Activated T-helper 2 cell treated with anti-CD3 and anti-CD28 coated beads, Interferon-gamma antibody, Interleukin-2, Interleukin-4, amounts not matched to agents 10 μg/mL and 5 μg/mL and 100 μg/mL, durations not matched to agents 14 hours and 24 hours and 36 hours (primary cell): ENCODE measurements at places on chromosomes 4 and X. TPM values are rescaled to one million over a fixed set of nuclear protein-coding genes. Genes with fewer than 3 reads are reported as not detected.

- no peak for DNase-seq
- no peak overlapping the region for H3K4me3 ChIP-seq
- H3K36me3 ChIP-seq: no peaks in the 10 kb centered on the region
- no peak overlapping the region for H3K27ac ChIP-seq
- no peaks in the 10 kb centered on the region for H3K27me3 ChIP-seq
Observed at GRCh38 chrX:15906041-15906943, 51.7 kb upstream of the AP1S2 start.

GRCh38 chr4:56874923-56875322, 32.8 kb upstream of the REST start:
- H3K36me3 ChIP-seq: no peaks in the 10 kb centered on the region
- DNase-seq: no peak
- H3K4me3 ChIP-seq: no peak overlapping the region

The SPP1 gene
- total RNA-seq: 0.43 and 0.67 TPM in 2 replicates

GRCh38 chrX:148572337-148572736, 71.9 kb downstream of the AFF2 start:
- H3K27ac ChIP-seq: no peak overlapping the region
- DNase-seq: no peak
- H3K36me3 ChIP-seq: no peaks in the 10 kb centered on the region
- H3K4me3 ChIP-seq: no peak overlapping the region
- no peaks in the 10 kb centered on the region for H3K27me3 ChIP-seq

DNA sequence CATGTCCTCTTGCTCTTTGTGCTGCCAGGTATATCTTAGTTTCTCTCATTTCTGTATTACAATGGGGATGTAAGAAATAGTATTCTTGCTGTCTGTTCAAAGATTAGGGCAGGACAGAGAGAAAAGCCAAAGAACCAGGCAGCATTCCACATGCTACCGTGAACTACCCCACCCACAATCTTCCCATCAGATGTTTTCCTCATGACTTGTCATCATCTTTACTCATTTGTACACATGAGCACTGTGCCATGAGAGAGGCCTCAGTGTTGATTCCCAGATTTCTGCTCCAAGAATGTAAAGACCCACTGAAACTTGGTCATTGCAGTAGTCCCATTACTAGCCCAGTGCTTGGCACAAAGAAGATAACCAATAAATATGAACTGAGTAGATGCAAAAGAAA, 354.6 kb upstream of the RASGEF1B start:
- no peak overlapping the region for H3K27ac ChIP-seq
- peaks cover 9% of the 10 kb centered on the region for H3K4me1 ChIP-seq
- no peaks in the 10 kb centered on the region for H3K36me3 ChIP-seq
- DNase-seq: no peak

DNA sequence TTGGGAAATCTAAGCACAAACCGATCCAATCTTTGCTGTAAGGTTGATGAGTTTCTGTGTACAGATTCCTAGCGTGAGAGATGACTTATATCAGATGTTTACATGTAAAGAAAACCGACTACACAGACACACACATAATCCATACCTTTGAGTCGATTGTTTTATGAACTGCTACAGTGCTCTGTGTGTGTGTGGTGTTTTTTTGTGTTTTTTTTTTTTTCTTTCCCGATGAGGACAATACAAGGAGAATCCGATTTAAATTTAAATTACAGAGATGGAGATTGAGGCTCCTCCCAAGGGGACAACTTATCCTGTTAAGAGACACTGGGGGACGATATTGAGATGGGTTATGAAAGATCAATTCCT, 461 bp upstream of the SLC9A6 start:
- H3K27me3 ChIP-seq: no peaks in the 10 kb centered on the region
- peaks cover 3% of the 10 kb centered on the region for H3K36me3 ChIP-seq
- H3K4me1 ChIP-seq: peaks cover 40% of the 10 kb centered on the region
- peak overlapping the region; percentile 82 for H3K4me3 ChIP-seq
- peak overlapping the region; percentile 88 for H3K27ac ChIP-seq
- no peak for DNase-seq

The DCAF8L2 gene
- not detected in 2 replicates for total RNA-seq

DNA sequence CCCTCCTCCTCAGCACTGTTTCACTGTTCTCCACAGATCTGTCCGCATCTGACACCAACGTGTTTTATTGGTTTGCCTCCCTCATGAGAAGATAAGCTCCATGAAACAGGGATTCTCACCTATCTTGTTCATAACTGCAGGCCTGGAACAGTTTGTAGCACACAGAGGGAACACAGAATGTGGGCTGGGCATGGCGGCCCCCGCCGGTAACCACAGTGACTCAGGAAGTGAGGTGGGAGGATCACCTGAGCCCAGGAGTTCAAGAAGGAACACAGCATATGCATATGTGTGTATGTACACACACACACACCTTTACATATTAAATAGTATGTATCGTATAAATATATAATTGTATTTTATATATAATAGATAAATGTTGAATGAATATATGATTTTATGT, 168.6 kb downstream of the AFAP1 start:
- no peak overlapping the region for H3K4me3 ChIP-seq
- H3K27me3 ChIP-seq: no peaks in the 10 kb centered on the region
- DNase-seq: no peak
- H3K36me3 ChIP-seq: peaks cover 21% of the 10 kb centered on the region
- peak overlapping the region; percentile 43 for H3K27ac ChIP-seq

DNA sequence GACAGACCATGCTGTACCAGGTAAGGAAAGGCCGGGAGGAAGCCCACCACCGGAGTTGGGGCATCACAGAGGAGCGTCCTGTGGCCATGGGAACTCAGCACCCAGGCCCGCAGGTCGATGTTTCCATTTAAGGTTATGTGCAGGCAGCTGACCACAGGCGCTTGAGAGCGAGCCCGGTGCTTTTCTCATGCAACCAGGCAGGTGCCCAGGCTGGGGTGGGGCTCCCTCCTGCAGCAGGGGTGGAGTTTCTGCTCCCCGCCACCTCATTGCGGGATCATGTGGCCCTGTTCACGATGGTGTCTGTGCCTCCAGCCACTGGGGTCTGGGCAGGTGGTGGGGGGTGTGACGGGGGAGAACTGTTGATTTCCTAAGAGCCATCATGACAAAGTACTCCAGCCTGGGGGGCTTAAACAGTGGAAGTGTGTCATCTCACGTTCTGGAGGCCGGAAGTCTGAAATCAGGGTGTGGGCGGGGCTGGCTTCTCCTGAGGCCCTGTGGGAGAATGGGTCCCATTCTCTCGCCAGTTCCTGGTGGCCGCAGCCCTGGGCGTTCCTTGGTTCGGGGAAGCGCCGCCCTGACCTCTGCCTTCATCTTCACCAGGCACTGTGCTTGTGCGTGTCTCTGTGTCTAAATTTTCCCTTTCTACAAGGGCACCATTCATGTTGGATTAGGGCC, 60.9 kb downstream of the CPZ start:
- H3K4me1 ChIP-seq: no peaks in the 10 kb centered on the region
- DNase-seq: no peak
- H3K4me3 ChIP-seq: no peak overlapping the region
- H3K36me3 ChIP-seq: no peaks in the 10 kb centered on the region
- H3K27me3 ChIP-seq: no peaks in the 10 kb centered on the region

GRCh38 chr4:25827373-25827772, 35.4 kb downstream of the SEL1L3 start:
- no peak overlapping the region for H3K4me3 ChIP-seq
- no peak overlapping the region for H3K27ac ChIP-seq
- DNase-seq: no peak
- H3K27me3 ChIP-seq: no peaks in the 10 kb centered on the region
- peaks cover 35% of the 10 kb centered on the region for H3K36me3 ChIP-seq
- H3K4me1 ChIP-seq: no peaks in the 10 kb centered on the region

The SCML2 gene
- total RNA-seq: 2.8 and 3.6 TPM in 2 replicates

- no peak for DNase-seq
- no peak overlapping the region for H3K27ac ChIP-seq
- H3K4me1 ChIP-seq: peaks cover 16% of the 10 kb centered on the region
- no peak overlapping the region for H3K4me3 ChIP-seq
Observed at GRCh38 chrX:71364221-71364620, 1.9 kb upstream of the TAF1 start.

The FREM3 gene
- total RNA-seq: not detected in 2 replicates

DNA sequence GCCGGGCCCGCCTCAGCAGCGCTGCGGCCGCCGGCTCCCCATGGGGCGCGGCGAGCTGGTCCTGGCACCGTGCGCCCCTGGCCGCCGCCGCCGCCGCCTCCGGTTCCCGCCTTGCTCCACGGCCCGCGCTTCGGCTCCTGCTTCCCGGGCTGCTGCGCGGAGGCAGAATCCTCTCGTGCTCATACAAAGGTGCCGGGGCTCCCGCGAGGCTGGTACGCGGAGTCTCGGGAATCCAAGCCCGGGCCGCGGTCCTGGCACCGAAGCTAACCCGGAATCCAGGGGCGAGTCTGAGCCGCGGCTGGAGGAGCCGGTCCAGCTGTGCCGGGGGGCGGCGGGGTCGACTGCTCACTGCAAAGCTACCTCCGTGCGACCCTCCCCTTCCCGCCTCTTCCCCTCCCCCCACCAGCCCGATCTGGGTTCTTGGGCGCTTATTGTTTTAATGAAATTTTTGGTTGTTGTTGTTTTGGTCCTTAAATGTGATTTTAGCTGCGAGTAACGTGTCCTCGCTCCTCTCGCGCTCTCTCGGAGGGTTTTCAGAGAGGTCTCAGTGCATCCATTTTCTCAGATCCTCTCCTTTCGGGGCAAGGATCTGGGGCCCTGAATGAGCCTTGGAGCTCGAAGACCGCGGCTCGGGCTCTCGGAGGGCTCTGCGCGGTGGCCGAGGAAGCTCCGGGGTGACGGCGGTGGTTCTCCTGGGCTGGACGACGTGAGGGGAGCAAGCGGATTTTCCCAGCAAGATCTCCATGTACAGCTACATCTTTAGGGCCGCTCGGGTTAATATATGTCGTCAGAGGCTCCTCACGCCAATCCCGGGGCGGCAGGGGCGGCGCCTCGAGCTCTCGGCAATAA, at the start of gene HAND2:
Gene HAND2 (minus strand): TSS at position 753 of the 849 bp plus-strand sequence. CDS start 940 bp downstream, outside the sequence.
- no peak within 1 kb of the TSS for H3K4me3 ChIP-seq
- H3K36me3 ChIP-seq: peaks cover 5% of the 10 kb centered on the region
- peak within 1 kb of the TSS; percentile 58 for H3K27ac ChIP-seq
- peaks cover 4% of the 10 kb centered on the region for H3K4me1 ChIP-seq

The CXCL9 gene
- total RNA-seq: 0.09 and 0.11 TPM in 2 replicates

GRCh38 chr4:1419708-1420107, 13.5 kb upstream of the NKX1-1 start:
- H3K4me1 ChIP-seq: no peaks in the 10 kb centered on the region
- peaks cover 8% of the 10 kb centered on the region for H3K27me3 ChIP-seq
- H3K27ac ChIP-seq: no peak overlapping the region
- DNase-seq: no peak
- no peaks in the 10 kb centered on the region for H3K36me3 ChIP-seq

The NXF2 gene
- total RNA-seq: not detected in 2 replicates

- no peak overlapping the region for H3K4me3 ChIP-seq
- no peaks in the 10 kb centered on the region for H3K36me3 ChIP-seq
- no peaks in the 10 kb centered on the region for H3K27me3 ChIP-seq
- no peaks in the 10 kb centered on the region for H3K4me1 ChIP-seq
- no peak overlapping the region for H3K27ac ChIP-seq
Observed at GRCh38 chr4:84932462-84932861, 34.0 kb downstream of the WDFY3 start.

DNA sequence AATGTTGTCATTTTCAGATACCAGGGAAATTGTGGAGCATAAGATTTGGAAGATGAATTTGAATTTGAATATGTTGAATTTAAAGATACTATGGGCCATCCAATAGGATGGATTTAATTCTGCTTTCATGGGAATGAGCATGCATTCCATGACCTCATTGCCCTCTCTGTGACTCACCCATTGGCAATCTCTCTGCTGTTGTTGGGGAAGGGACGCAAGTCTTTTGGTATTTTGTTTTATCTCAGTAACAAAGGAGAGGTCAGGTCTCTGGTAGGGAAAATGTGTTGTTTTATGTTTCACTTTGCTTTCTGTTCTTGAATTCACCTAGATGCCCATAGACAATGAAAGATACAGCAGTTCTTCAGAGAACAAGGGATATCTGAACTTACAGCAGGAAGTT, 42.1 kb upstream of the MAGEA4 start:
- H3K36me3 ChIP-seq: no peaks in the 10 kb centered on the region
- DNase-seq: no peak
- no peak overlapping the region for H3K27ac ChIP-seq
- H3K27me3 ChIP-seq: no peaks in the 10 kb centered on the region
- H3K4me1 ChIP-seq: no peaks in the 10 kb centered on the region
- H3K4me3 ChIP-seq: no peak overlapping the region

GRCh38 chr4:90293320-90293719, 166.1 kb downstream of the CCSER1 start:
- no peak overlapping the region for H3K27ac ChIP-seq
- H3K27me3 ChIP-seq: no peaks in the 10 kb centered on the region
- no peaks in the 10 kb centered on the region for H3K36me3 ChIP-seq
- H3K4me1 ChIP-seq: no peaks in the 10 kb centered on the region
- H3K4me3 ChIP-seq: no peak overlapping the region
